ENCODE measurements at places on chromosomes 13 and 19.

GRCh38 chr13:66657165-66657881 lies 572.8 kb downstream of the PCDH9 start:
- DNase-seq: no peak

DNA sequence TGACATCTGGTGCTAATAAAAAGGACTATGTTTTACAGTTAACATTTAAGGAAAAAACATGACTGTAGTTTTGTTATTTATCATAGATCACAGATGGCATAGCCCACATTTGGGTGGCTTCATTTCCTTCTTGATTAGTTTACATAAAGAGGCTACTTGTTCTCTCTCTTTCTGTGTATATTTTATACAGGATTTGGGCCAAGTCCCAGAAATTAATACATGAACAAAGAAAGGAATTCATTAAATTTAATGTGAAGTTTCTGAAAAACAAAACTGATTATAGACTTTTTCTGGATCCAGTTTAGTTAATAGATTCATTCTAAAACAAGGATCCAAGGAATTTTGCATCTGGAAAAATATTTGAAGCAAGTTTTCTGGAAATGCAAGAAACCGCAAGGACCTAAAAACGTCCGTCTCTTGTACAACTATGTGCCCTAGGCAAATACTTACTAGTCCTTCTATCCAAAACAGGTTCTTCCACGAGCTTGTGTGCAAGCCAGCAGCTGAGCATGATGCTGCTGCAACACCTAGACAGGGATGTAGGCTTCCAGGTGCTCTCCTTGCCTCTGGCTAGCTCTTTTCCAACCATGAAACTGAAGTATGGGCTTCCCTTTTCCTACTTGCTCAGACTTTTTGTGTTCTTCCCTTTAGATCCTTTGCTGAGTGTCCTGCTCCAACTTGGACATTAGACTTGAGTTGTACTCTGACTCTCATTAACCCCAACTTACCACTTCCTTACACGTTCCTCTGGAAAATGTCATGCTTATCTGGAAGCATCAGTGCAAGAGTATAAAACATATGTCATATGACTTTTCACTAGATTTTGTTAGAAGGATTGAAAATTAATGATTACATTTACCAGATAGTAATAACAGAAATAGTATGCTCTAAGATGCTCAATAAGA lies 161.5 kb upstream of the STARD13 start:
- no peak for DNase-seq

DNA sequence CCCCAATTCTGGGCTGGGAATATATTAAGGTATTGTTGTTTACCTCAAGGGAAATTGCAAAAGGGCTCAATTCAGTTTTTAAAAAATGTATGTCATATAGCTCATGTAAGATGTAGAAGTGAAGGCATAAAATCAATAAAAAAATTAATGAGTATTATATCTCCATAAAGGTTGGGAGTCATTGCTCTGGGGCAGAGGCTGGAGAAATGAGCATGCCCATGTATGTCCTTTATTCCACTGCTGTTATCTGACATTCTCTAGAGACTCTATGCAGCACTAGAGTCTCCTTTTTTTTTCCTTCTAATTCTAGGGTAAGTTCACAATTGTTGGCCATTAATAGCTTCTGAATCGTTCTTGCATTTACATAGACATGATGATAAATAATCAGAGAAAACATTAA lies 394.8 kb downstream of the KLF12 start:
- no peak for DNase-seq

GRCh38 chr13:81714513-81714912 lies 1373.6 kb upstream of the SPRY2 start:
- DNase-seq: no peak

DNA sequence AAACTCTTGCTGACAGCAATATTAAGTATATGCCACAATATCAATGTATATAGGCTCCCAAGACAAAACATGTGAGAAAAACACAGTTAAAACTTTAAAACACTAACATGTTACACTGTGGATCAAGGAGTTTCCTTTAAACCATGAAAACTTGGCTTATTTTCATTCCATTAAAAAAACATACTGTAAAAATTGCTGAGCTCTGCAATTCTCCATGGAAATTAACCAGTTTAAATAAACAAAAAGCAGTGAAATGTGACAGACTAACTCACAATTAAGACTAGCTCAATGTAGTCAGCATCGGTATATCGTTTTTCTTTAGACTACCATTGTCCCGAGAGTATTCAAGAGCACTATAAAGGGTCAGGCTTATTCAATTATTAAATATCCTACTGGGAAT lies 930.5 kb upstream of the SLITRK1 start:
- DNase-seq: no peak

- no peak for DNase-seq
Observed at GRCh38 chr19:48859711-48860572, 8.5 kb downstream of the PLEKHA4 start.
